ENCODE measurements at places on chromosomes 7 and 10.

DNA sequence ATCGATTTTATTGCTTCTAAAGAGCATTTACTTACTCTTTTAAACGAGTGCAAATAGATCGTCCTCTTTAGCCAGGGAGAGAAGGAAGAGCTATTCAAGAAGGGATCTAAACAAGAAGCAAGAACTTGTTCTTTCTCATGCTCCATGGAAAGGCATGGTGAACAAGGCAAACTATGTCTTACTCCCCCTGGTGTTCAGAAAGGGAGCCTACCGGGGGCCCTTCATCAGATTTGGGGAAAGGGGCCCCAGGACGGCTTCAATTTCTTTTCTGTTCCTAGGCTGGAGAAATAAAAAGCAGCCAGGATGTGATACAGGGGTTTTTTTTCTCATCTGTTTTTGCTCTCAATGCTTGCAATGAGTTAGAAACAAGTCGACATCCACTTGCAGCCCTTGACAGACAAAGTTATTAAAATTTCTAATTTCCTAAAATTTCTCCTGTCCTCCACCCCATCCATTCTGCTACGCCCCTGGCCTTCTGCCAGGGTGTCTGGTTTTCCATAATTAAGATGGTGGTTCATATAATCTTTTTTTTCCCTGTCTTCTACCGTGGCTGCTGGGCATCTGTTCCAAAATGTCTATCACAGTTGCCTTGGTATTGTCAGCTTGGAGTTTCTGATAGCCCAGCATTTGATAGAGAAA lies 214.4 kb downstream of the CREB5 start:
- no peak for DNase-seq

DNA sequence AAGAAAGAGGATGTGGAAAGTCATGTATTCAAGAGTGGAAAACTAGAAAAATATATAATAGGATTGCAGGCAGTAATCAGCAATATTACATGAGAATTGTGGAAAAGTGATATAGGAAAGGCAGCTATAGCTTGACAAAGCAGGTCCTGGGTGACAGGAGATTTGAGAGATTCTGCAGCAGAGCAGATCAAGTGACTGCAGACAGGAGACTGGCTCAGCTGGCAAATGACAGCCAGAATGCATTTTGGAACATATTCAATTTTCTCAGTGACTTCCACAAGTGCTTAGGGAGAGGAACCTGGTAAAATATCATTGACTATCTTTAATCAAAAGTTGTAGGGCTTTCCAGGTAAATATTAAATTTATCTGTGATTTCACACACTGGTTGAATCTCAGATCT lies 260.5 kb upstream of the CACNA2D1 start:
- DNase-seq, result no peak

DNA sequence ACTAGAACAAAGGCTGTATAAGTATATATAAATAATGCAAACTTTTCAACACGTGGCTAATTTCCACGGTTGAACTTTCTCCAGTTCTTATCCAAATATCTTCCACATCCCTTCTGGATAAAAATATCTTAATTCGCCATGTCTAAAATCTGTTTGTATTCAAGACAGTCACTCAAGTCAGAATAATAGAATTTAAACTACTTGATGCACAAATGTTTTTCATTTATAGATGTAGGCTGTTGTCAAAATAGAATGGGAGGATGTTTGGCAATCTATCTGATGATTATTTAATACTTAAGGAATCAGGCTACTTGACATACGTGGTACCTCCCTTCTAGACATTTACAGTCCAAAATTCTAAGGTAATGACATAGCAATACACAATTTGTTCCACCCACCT lies 204.3 kb downstream of the TWIST1 start:
- no peak for DNase-seq

GRCh38 chr10:120462018-120462682 lies 5.1 kb downstream of the PLPP4 start:
- no peak for DNase-seq

- DNase-seq, result no peak
These were observed 61.3 kb upstream of the CAV2 start for GRCh38 chr7:116438267-116438666.

GRCh38 chr10:103622935-103623574 lies 129.6 kb downstream of the NEURL1 start:
- DNase-seq, result no peak

GRCh38 chr7:1843271-1843861 lies 173.3 kb downstream of the ELFN1 start:
- no peak for DNase-seq

GRCh38 chr10:29297678-29298077 lies 8.8 kb downstream of the LYZL1 start:
- no peak for DNase-seq

DNA sequence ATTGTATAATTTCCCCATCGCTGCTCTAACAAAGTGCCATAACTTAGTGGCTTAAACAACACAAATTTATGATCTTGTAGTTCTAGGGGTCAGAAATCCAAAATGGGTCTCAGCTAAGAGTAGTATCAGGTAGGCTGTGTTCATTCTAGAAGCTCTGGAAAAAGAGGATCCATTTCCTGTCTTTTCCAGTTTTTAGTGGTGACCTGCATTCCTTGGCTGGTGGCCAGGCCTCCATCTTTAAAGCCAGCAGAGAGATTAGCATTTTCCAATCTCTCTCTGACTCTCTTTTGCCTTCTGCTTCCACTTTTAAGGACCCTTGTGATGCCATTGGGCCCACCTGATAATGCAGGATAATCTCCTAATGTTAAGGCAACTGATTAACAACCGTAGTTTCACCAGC lies 41.0 kb upstream of the C10orf120 start:
- no peak for DNase-seq

- no peak for DNase-seq
These were observed 17.0 kb downstream of the IL15RA start for GRCh38 chr10:5960070-5960972.

DNA sequence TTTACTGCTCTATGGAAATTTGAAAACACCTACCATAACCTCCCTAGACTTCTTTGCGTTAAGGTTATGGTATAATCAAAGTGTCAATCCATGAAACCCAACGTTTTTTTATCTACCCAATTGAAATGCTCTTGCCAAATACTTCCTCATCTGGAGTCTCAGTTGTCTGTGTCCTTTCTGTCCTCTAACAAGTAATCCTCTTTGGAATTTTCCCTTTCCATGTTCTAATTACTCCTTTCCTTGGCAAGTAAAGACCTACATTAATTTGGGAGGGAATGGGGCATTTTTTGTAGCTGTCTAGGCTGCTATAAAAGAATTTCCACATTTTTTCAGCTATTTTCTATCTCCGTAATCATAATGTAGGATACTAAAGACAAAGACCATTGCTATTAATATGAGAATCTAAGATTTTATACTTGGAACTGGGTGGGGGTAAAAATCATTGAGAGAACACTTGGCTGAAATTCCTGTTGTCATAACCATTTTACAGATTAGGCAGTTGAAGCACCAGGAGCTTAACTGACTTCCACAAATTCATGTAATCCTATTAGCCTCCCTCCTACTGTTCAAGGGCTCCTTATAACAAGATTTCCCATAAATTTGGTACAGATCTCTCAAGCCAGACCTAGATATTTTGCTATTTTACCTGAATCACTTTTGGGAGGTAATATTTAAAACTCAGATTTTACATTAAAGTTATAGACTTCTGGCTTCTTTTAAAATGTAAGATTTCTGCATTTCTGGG lies 1307.6 kb downstream of the XPNPEP1 start:
- no peak for DNase-seq

DNA sequence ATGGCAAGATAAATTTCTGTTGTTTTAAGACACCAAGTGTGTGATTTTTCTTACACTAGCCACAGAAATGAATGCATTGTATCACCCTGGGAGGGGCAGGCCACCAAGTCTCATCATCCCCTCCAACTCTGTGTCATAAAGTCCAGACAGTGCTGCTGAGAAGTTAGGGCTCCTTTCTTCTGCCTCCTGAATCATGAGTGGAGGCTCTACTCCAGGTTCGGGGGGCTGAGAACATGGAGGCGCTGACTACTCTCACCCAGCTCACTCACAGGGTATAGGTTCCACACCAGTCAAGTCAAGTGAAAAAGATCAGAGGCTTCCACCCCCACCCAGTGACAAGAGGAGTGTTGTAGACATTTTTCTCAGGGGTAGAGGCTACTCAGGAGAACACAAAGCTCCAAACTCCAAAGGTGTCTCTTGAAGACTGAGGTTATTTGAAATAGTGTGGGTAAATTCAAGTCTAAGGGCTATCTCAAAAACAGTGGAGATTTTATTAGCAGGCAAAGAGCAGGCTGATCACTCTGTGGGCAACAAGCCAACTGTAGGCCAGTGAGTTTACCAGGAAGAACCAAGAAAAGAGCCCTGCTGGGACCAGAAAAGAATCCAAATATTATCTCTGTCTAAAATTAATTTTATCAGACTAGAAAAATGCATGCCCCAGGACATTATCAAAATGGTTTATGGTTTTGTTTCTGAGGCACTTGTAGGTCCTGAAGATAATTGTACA lies 118.6 kb upstream of the RET start:
- no peak for DNase-seq

- no peak for DNase-seq
These were observed 59.6 kb upstream of the PITRM1 start for GRCh38 chr10:3231951-3232730.

GRCh38 chr10:14365266-14365665 lies 34.5 kb upstream of the FRMD4A start:
- no peak for DNase-seq

DNA sequence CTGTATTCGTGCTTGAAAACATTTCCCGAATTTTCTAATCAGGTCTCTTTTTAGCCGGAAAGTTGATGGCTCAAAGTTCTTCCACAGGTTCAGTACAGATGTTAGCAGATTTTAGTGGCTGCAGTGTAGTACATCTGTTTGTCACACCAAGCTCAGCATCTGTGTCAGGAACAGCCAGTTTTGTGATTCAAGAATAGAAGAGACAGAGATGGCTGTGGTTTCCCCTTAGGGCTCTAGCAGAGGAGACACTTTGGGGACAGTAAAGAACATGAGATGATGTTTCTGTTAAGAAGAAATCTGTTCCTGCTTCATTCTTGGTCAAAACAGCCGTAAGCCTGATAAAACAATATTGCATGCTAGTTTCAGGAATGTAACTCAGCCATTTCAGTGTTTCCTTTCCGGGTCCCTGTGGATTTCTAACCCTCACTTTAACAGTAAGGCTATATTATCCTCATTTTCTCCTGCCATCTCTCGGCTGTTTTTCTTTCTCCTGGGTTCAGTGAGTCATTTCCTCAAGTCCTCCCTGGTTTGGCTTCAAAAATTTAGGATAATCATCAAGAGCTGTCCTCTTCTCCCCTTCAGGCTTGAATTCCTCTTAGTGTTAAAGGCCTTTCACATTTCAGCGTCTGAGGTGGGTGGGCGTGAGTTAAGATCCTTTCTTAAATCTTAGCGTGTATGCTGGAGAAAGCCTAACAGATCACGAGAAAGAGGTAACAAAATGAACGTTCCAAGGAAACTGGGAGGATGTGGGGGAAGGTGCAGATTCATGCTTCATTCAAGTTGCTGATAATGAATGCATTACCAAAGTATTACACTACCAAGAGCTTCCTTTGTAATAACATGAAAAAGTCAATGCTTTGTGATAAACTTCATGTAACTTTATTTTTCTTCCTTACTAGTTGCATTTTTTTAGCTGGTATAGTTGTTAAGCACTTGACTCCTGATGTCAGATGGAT lies 37.1 kb upstream of the BICC1 start:
- no peak for DNase-seq

- DNase-seq, result no peak
These were observed 11.9 kb downstream of the PIK3AP1 start for GRCh38 chr10:96708456-96708855.

- DNase-seq, result no peak
These were observed 45.7 kb downstream of the ESYT2 start for GRCh38 chr7:158783595-158783994.

DNA sequence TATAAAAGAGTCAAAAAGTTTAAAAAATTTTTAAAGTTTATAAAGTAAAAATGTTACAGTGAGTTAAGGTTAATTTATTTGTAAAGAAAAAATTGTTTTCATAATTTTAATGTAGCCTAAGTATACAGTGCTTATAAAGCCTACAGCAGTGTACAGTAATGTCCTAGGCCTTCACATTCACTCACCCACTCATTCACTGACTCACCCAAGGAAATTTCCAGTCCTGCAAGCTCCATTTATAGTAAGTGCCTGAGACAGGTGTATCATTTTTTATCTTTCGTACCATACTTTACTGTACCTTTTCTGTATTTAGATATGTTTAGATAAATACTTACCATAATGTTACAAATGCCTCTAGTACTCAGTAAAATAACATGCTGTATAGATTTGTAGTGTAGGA lies 269.7 kb upstream of the PHF14 start:
- DNase-seq, result no peak

- DNase-seq, result no peak
These were observed 287.5 kb upstream of the PODXL start for GRCh38 chr7:131843898-131844331.

DNA sequence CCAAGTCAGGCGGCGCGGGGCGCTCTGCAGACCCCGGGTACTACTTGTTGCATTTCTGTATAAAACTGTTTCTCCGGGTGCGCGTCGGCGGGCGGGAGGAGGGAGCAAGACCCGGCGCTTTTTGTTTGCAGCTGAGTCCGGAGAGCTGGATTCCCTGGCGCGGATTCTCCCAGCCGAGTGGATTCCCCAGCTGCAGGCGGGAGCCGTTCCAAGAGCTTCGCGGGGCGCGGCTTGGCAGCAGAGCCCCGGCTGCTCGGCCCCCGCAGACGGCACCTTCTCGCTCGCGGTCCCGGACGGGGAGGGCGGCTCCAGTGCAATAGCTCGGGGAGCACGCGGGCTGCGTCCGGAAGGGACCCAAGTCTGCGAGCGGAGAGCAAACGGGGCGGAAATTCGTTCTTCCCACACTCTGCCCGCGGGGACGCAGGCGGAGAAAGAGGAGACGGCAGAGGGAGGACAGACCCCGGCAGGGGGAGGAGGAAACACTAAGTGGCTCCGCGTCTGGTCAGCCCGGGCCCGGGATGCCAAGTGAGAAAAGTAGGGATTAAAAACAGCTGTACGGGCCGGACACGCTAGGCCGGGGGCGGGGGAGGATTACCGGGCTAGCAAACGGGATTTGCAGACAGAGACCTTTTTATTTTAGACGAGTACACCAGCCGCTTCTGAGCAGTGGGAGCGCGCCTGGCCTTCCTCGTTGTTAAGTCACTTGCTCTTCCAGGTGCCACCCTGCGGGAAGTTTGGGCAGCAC lies at the start of gene TRIL:
Gene TRIL, minus strand, starts transcription at position 96 of the 745 bp plus-strand sequence. CDS start 284 bp downstream, outside the sequence.
- DNase-seq, result no peak

GRCh38 chr10:72883861-72884260 lies 9.7 kb upstream of the OIT3 start:
- DNase-seq, result no peak

GRCh38 chr7:137592232-137592896 lies 248.8 kb upstream of the PTN start:
- no peak for DNase-seq

- no peak for DNase-seq
These were observed 49.4 kb upstream of the OCM start for GRCh38 chr7:5831196-5831595.

- no peak for DNase-seq
These were observed 154.5 kb downstream of the PAXIP1 start for GRCh38 chr7:154848464-154848863.

DNA sequence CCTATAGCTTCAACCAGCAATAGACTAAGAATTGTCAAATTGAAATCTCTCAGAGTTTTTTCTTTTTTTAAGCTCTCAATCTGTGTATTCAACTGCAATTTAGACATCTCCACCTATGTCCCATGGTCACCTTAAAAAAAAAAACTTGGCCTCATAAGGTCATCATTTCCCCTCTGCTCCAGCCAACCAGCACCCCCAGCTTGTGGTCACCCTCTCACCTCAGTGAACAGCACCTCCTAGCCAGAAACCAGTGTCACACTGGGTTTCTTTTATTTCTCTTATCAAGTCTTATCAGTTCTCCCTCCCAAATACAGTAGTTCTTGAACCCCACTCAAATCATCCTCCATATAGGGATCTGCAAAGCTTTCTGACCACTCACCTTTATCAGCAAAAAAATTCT lies 4.0 kb downstream of the ITGB1 start:
- no peak for DNase-seq
